ENCODE measurements at places on chromosomes 16 and 17.
A peak's percentile ranks its signal among the peaks of the same experiment; 100 is the strongest.

- peak; percentile 83 for DNase-seq
Measured at GRCh38 chr16:81006211-81006812, 373 bp downstream of the CMC2 start.

DNA sequence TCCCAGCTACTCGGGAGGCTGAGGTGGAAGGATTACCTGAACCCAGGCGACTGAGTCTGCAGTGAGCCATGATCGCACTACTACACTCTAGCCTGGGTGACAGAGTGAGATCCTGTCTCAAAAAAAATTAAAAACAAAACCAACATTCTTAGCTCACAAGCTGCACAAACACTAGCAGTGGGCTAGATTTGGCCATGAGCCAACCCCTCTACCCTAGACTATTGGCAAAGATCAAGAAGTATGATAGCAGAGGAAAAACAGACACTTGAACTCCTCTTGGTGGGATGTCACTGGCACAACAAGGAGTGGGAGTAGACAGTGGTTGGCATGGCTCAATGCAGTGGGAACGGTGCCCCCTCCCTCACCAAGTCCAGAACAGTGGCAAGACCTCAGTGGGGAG is 19.6 kb upstream of the RIPOR1 start:
- DNase-seq = no peak

GRCh38 chr17:18217412-18218015 is 7.9 kb upstream of the LLGL1 start:
- DNase-seq = peak; percentile 85

GRCh38 chr16:23025692-23026307 is 123.5 kb downstream of the USP31 start:
- DNase-seq = no peak

DNA sequence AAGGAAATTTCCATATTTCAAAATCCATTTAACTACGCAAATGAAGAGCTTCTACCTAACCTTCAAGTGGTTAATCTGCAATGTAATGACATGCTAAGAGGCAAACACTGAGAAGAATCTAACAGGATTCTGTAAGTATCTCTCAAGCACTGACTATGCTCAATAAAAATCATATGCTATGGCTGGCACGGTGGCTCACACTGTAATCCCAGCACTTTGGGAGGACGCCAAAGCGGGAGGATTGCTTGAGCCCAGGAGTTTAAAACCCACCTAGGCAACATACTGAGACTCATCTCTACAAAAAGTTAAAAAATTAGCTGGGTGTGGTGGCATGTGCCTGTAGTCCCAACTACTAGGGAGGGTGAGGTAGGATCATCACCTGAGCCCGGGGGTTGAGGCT is 32.7 kb downstream of the GNA13 start:
- DNase-seq = no peak

DNA sequence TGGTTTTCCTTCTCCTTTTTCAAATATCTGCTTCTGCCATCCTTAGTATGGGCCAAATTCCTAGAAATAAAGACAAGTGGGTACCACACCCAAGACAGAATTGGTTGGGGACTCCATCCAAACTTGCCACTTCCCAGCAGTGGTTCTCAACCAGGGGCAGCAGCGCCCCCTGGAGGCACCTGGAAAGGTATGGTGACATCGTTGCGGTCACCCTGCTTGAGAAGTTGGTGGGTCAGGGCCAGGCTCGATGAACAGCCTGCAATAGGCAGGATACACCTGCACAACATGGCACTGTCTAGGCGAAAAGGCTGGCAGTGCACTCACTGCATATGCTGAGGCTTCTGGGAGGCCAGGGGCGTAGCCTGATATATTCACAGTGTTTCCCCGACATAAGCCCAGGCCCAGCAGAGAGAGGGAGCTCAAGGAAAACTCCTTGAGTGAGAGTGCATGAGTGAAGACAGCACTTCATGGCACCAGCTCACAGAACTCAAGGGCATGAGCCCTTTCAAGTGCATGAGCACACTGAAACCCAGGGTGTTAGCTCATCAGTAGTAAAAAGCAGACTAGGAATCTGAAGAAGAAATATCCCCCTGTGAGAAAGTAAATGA is 57.7 kb downstream of the CMC2 start:
- no peak for DNase-seq

DNA sequence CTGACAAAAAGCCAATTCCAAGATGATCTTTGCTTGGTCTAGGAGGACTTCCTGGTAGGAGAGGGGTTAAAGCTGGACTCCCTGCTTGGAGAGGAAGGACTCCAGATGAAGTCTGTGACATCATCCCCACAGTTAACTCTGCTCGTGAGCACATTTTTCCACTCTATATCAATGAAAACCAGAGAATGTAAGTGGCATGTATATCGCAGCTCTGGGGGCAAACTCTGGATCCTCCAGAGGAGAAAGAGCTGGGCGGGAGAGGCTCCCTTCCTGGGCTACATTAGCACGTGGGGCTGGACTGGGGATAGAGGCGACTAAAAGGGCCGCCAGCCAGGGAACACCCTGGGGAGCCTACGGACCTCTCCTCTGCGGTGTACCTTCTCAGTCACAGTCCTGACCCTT is 34.1 kb downstream of the HIC1 start:
- no peak for DNase-seq

GRCh38 chr17:38797158-38797490 is 2.2 kb downstream of the PIP4K2B start:
- no peak for DNase-seq

DNA sequence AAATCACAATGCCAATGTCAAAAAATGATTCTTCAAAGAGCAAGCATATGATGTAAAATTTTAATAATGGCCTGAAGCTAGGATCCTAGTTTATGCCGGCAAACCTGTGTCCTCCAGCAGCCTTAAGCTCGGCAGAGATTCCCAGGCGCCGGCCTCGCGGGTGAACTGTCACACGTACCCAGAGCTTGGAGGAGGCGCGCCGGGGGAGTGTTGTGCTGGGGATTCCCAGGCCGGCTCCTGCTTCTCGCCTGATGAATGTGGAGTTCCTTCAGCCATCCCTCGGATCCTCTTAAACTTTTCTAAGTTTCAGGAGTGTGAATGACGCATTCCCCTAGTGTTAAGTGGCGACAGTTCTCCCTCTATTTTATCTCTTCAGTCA is 19.1 kb upstream of the NTN1 start:
- peak; percentile 75 for DNase-seq

DNA sequence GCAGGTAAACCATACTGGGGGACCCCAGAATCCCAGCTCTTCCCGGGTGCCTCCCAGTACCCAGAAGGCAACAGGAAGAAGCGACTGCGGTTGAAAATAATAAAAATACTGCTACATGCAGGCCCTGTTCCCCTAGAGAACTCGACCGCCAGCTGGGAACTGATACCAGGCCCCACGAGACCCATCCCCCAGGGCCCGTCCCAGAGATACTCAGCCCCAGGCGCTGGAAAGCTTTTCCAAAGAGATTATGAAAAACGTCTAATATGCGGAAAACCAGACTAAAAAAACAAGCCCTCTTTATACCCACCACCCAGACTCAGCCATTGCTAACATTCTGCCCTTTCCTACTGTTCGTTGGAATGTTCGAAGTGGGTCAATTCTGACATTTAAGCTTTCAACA is 12.9 kb upstream of the MEAK7 start:
- DNase-seq = no peak

DNA sequence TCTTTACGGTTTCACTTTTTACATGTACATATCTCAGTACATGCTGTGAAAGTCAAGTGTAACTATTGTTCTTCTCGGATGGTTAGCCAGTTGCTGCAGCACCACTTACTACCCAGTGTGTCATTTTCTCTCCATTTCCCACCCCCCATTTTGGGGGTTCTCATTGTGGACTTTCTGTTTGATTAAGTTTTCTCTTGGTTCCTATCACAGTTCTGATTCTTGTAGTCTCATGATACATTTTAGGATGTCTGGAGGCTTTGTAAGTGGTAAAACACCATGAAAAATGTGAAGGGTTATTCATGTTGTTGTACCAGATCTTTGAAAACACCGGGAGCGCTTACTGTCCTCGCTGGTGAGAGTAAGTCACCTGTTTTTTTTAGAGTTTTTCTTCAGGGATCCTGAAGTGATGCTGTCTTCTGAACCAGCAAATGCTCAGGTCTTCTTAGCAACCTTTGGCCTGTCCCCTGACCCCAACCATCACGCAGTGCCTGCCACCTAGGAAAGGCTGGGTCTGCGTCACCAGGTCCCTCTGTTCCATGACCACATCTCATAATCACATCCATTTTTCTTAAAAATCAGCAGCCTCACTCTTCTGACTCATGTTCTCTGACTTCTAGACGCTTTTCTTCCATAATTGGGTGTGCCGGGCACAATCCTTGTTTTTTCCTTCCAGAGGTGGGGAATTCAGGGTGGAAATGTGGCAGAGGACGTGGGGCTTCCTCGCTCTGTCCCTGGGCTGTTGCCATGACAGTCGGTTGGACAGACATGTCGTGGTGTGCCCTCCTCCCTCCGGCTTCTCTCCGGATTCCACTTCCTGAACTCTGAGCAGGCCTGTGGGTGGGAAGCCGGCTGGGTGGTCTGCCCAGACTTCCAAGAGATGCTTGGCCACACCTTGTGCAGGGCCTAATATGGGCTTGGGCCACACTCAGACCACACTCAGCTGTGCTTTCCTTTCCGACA is 102.6 kb downstream of the NTN1 start:
- DNase-seq = no peak

DNA sequence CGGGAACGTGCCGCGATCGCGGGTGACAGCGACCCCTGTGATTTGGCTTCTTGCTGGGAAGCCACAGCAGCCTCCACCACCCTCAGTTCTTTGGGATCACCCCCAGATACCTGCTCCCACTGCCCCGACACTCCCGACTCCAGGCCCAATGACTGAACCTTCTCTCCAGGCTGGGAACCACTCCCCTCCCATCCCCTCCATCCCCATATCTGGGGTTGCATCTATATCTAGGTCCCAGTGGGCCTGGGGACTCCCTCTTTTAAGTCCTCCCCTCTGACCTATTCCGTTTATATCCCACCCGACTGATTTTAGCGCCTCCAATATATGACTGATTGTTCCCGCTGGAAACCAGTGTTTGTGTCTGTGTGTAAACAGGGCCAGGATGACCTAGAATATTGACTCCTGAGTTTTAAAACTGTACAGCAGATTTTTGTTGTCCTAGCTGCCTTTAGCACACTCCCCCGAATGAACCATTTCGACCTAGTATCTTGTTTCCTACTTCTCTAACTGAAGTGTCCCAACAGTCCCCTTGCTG is 667 bp downstream of the PSMD3 start:
- no peak for DNase-seq

- peak; percentile 39 for DNase-seq
Measured at GRCh38 chr17:35373984-35374765, 754 bp upstream of the SLFN11 start.

- DNase-seq = no peak
Measured at GRCh38 chr17:521183-521525, 168.5 kb upstream of the RPH3AL start.

DNA sequence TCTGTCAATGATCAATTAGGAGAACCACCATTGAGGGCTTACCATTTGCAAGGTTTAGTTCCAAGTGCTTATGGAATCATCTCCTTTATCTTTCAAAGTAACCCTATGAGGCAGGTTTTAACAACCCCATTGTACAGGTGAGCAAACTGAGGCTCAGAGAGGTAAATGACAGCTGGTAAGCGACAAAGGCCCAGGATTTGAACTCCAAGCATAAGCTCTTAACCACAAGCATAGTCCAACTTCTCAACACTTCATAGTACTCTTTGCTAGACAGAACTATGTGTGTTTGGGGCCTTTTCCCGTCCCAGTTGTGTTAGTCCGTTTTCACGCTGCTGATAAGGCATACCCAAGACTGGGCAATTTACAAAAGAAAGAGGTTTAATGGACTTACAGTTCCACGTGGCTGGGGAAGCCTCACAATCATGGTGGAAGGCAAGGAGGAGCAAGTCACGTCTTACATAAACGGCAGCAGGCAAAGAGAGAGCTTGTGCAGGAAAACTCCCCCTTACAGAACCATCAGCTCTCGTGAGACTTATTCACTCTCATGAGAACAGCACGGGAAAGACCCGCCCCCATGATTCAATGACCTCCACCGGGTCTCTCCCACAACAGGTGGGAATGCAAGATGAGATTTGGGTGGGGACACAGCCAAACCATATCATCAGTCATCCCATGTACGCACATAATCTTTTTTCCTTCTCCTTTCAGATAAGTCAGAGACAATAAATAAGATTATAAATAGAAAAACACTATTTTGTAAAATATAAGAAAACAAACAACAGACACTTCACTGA is 6.4 kb downstream of the RPH3AL start:
- no peak for DNase-seq

GRCh38 chr17:38608648-38609047 is 2.9 kb upstream of the SRCIN1 start:
- DNase-seq = no peak

DNA sequence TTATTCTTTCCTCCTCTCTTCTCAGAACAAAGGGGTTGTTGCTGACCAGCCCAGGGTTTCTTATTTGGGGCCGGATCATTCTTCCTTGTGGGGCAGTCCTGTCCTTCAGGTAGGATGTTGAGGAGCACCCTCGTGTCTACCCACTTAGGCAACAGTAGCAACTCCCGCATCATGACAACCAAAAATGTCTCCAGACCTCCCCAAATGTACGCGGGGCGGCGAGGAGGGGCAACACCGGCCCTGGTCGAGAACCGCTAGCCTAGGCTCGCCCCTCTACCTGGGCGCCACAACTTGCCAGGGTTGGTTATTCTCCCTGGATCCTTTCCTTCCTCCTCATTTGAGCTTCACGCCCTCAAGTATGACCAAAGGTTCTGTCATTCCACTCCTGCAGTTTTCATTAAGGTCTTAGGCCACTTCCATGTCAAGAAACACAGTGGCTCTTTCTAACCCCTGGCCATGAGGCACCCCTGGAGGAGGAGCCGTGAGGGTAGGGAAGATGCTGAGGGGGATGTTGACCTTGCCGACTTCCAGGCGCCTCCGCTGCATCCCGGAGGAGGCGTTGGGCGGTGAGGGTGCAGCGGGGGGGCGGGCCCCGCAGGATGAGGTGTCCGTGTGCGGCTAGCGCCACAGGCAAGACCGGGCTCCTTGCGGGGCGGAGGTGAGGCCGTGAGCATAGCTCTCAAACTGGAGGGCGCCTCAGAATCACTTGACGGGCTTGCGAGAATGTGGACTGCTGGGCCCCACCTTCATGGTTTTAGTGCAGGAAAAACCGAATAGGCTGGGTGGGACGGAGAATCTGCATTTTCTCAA is 712 bp upstream of the SPECC1 start:
- no peak for DNase-seq

GRCh38 chr16:55421226-55421625 is 57.8 kb upstream of the MMP2 start:
- DNase-seq = no peak

All from inflammatory macrophage treated with lipopolysaccharide for 1 hour (primary cell).